RCC 7860 (cell line): ENCODE measurements at places on chromosomes 2 and 18.

- no peak for DNase-seq
These were observed at the start of gene FNDC4 for GRCh38 chr2:27494944-27495554. Gene FNDC4 (minus strand): TSS chr2:27495200. CDS start chr2:27494679, 521 bp downstream.

DNA sequence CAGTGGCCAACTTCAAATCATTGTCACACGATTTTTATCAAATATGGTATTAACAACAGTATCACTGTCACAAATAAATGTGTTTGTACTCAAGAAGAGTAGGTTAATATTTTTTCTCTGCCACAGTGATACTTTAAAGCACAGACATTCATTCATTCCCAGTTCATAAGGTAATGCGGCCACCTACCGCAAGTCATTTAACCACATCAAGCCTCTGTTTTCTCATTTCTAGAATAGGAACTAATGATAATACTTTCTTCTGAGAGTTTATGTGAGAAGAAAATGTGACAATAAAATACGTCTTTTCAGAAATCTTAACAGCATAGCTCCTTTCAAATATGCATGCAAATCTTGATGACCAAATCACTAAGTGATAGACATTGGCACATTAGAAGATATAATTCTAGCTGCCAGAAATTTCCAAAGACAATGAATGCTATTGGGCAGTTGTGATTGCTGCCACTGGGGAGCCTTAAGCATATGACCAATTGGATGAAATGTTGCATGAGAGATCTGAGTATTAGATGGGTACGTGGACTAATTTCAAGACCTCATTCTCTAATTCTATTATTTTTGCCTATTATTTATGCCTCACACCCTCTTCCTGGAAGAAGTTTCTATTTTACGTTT, 430.9 kb downstream of the PID1 start:
- DNase-seq = no peak

- DNase-seq = no peak
These were observed 14.9 kb downstream of the B3GNT7 start for GRCh38 chr2:231410293-231411004.

- DNase-seq = no peak
These were observed 3.7 kb upstream of the ALPK2 start for GRCh38 chr18:58632552-58632951.

- peak; percentile 76 for DNase-seq
These were observed 169.4 kb downstream of the NEDD4L start for GRCh38 chr18:58213440-58213839.

DNA sequence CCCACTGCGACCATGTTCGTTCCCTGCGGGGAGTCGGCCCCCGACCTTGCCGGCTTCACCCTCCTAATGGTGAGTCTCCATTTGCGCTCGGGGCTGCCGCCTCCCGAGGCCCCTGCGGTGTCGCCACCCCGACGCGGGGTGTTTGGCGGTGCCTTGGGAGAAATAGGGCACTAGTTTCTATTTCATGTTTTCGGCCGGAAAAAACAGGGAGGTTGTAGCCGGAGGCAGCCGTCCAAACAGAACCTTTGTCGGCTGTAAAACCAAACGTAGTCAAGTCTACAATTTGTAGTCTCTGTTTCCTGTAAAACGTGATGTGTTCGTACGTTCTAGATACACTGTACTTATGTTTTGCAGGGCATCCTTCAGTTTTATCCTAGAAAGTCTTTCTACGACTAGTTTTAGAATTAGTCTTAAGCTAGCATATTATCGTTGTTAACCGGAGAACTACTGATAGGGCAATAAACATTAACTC, 290 bp downstream of the PSMG2 start:
- no peak for DNase-seq

DNA sequence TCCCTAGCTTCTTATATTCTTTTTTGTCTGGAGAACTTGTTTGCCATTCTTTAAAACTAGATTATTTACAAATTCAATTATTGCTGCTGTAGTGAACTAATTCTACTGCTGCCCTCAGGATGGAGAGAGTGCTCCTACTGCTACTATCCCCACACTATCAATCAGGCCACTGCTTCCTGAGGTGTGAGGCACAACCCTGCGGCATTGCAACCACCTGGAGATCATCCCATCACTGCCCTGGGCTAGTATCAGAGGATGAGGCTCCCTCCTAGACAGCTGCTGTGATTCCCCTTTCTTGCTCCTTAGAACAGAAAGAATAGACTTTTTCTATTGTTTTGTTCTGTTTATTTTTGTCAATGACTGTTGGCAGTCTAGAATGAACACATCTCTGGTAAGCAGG, 146.6 kb downstream of the CDH19 start:
- no peak for DNase-seq

- no peak for DNase-seq
These were observed 73.7 kb downstream of the TANK start for GRCh38 chr2:161233858-161234431.

DNA sequence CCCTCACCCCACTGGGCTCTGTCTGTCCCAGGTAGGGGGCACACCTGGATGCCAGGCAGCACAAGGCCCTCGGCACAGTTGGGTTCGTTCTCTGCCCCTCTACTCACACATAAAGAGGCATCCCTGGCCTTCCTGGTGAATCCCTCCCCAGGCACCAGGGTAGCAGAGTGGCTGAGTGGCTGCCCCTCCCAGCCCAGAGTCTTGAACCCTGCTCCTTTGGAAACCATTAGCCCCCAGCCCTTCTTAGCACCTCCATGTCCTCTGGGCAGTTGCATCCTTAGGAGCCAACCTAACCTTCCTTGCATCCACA, 2.0 kb downstream of the GPC1 start:
- DNase-seq = no peak

GRCh38 chr2:60152226-60152833, 401.1 kb downstream of the BCL11A start:
- DNase-seq = no peak

GRCh38 chr2:221570321-221570935, 1.7 kb downstream of the EPHA4 start:
- no peak for DNase-seq

DNA sequence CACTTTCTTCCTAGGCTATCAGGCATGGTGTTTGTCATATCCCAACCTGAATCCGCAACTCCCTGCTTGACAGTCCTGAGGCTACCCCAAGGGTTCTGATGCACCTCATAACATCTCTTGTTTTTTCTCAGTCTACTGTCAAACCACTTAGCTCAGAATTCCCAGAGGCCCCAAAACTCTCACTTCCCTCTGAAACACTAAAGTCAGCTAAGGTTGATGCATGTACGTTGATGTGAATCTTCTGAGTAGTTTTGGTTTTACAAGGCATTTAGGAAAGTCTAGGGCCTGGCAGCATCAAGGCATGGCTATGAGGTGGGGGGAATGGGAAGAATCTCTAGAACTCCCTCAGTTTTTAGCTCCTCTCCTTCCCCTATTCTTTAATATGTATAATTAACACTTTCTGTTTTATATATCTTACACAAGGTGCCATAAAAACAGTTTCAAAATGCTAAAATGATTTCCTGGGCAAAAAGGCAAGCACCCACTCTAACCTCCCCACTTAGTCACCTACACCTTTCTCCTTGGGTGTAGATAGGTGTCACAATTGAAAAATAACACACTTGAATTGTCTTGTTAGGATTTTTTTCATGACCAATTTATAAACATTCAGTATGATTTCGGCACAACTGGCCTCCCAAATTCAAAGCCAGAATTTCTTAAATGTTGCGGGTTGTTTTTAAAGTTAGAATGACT, 71.4 kb upstream of the TANK start:
- DNase-seq = no peak

DNA sequence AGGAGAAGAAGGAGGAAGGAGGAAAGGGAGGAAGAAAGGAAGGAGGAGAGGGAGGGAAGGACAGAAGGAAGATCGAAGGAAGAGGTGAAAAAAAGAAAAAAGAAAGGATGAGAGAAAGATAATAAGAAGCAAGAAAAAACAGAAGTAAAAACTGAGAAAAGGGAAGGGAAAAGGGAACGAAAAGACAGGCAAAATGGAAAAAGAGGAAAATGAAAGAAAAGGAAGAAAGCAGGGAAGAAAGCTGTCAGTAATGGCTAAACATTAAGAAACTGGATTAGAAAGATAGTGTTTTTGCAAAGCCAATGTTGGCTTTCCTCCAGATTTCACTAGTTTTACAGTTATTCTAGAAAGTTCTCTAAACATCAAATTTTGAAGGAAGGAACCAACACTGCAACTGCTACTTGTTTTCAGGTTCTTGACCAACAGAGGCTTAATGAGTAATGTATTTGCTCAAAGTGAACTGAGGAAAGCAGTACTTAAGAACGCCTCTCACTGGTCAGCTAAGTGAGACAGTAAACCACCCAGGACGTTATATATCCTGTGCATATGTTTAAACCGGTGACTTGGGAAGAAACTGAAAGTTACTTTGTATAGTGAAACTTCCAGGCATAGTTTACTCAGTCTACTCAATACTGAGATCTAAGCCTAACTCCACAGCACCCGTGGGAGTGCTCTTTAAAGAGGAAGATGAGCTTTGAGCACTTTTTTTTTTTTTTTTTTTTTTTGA, 286.2 kb upstream of the TRIB2 start:
- DNase-seq = peak; percentile 16

GRCh38 chr2:129775952-129776653, 203.4 kb upstream of the RAB6C start:
- DNase-seq = no peak

- no peak for DNase-seq
These were observed 93.6 kb downstream of the HDAC4 start for GRCh38 chr2:239307221-239307569.

DNA sequence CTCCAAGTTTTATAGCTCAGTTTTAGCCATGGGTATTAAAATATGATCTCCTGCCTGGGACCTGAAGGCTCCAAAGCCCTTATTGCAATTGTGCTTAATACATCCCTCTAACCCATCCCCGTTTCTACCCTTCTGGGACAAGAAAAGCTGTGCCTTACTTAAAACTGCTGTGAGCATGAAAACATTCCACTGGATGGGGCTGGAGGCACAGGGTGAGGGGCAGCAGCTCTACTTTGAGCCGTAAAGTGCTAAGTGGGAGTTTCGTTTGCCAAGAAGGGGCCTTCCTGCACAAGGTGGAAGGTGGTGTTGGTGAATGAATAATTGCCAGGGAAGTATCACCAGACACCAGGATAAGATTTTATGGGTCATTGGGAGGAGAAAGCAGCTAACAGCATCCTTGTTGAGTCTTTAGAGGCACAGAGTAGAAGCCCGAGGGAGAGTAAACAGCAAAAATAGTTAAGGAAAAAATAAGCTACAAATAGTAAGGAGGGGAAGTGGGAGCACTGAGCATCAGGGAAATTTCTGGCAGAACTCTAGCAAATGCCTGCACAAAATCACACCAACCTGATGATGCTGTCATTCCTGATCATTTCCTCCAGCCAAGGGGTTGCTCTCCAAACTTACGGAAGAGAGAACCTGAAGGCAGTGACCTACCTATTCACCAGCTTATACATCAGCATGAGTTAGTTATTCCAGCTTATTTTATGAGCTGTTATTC, 218.4 kb downstream of the MREG start:
- no peak for DNase-seq

DNA sequence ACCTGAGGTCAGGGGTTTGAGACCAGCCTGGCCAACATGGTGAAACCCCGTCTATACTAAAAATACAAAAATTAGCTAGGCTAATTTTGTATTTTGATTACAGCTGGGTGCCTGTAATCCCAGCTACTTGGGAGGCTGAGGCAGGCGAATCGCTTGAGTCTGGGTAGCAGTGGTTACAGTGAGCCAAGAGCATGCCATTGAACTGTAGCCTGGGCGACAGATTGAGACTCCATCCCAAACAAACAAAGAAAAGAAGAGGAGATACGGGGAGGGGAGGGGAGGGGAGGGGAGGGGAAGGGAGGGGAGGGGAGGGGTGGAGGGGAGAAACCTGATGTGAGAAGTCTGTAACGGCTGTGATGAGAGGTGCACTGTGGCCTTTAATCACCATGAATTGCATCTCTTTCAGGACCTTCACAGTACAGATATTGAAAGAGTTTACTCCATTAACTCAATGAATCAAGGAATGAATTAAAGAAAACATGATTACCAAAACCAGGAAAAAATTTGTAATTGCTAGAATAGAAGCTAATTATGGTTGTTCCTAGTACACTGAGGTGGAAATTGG, 135.3 kb downstream of the CALCRL start:
- DNase-seq = no peak

DNA sequence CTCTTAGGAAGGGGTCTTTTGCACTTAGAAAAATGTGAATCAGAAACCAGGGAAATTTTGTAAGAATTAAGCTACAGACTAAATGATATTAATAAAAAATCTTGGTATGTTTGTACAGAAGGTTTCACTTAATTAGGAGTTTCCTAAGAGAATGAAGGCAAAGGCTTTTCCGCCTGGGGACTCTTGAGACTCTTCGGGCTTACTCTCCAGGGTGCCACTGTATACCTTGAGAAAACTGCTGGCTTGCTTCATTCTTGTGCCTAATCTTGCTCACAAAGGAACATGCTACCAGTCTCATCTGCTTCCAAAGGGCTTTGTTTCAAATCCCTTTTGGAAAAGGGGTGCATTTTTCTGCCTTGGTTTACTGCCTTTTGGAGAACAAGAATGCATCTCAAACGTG, 49.5 kb downstream of the ACTR2 start:
- no peak for DNase-seq

DNA sequence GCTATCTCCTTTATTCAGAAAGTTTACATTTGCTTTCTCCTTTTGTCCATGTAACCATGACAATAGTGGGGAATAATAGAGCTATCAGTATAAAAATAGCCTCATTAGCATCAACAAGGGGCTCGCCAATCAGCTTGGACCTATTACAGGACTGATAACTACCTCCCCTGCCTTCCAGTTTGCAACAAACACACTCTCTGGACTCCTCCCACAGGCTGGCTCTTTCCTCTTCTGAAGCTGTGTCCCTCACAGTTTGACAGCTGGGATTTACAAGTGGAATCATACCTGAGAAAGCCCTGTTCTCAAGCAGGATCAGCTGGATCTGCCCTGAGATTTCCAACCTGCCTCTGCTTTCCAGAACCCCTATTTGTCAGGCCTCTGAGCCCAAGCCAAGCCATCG, 162.5 kb downstream of the GRB14 start:
- DNase-seq = no peak

DNA sequence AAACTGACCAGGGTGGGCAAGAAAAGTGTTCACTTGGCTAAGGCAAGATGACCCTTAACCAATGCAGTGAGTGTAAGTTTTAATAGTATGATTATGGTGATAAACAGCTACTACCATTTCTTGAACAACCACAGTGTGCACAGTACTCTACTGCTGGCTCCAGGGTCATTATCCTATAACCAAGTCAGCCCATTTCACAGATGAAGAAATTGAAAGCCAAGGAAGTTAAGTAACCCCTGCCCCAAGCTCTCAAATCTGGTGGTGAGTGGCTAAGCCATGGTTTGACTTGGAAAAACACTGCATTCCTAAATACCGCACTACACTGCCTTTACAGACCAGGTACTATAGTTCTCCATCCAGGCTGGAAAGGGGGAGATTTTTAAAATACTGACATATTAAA, 5.7 kb downstream of the ZNF385B start:
- DNase-seq = no peak

GRCh38 chr2:144370937-144371584, 148.9 kb downstream of the ZEB2 start:
- no peak for DNase-seq
